Stimulated activated CD4-positive, alpha-beta T cell treated with anti-CD3 and anti-CD28 coated beads, Interleukin-15, amount 100 ng/mL, for 24 hours (primary cell): ENCODE measurements at places on chromosomes 16 and 17.

DNA sequence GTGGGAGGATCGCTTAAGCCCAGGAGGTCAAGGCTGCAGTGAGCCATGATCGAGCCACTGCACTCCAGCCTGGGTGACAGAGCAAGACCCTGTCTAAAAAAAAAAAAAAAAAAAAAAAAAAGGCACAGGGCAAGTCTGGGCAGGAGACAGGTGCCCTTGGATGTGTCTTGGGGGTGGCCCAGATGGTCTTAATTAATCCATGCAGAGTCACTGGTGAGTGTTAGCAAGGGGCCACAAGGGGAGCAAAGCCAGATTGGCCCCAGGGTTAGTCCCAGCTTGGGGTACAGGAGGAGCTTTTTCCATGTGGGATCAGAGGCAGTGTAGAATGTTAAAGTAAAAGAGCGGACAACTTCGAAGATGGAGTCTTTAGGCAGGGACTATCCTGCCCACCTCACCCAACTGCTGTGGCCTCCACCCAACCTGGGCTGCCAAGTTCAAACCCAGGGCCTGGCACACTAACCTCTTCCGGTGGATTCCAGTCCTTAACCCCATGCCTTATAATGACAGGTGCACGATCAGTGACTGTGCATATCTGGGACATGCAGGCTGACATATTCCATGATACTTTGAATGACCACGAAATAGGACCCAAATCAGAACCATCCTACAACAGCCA is 32.2 kb upstream of the MFSD6L start:
- DNase-seq, result no peak

GRCh38 chr17:4006165-4006589 is 41.9 kb upstream of the ATP2A3 start:
- DNase-seq, result no peak

DNA sequence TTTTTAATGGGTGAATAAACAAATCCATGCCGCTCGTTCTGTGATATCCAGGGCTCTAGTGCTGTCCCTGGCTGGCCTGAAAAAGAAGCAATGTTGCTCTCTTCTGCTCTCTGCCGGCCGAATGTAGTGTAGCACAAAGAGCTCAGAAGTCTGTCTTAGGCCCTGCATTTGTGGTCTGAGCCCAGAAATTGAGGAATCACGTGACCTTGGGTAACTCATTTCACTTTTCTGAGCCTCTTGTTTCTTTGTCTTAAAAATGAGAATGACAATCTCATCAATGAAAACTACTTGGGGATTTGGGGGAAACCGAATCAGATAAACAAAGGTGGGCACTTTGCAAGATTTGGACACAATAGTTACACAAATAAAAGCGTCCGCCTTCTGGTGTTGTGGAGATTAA is 381.6 kb upstream of the ASIC2 start:
- peak; percentile 60 for DNase-seq

DNA sequence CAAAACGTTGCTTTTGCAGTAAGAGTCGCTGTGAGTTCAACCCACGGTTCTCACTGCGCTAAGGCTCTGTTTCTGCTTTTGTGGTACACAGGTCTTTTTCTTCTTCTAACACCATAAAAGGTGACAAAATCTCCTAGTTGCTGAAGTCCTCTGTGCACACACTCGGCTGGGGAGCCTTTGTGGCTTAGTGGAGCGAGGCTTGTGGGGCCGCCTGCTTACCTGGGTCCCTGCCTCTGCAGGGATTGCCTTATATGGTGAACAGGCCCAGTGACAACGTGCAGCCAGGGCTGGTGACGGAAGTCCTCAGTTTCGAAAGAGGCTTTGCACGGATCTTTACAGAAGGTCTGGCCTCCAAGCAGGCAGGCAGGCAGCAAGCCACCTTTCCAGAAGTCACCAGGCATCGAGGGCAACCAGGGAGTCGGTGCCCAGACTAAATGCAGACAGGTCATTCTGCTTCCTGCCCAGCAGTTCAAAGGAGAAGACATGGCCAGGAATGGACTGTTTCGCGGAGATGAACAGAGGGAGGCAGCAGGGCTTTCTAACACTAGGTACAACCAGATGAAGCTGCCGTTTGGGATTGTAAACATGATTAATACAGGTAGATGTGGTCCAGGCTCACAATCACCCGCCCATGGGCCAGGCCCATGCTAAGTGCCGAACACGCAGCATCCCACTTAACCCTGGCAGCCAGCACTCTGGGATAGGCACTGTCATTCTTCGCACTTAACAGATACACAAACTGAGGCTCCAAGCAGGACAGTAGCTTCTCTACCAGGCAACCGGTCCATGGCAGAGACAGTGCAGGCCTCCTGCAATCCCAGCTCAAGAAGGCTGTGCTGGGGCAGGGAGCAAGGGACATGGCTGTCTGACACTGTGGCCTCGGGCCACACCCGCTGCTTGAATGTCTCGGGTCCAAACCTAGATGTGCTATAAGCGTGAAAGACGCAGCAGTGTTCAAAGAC is 10.7 kb upstream of the MEAK7 start:
- DNase-seq, result peak; percentile 89

GRCh38 chr17:80917716-80918560 is 73.7 kb upstream of the CHMP6 start:
- DNase-seq, result no peak

- peak; percentile 51 for DNase-seq
Observed at GRCh38 chr17:10114931-10115535, 83.4 kb downstream of the GAS7 start.

DNA sequence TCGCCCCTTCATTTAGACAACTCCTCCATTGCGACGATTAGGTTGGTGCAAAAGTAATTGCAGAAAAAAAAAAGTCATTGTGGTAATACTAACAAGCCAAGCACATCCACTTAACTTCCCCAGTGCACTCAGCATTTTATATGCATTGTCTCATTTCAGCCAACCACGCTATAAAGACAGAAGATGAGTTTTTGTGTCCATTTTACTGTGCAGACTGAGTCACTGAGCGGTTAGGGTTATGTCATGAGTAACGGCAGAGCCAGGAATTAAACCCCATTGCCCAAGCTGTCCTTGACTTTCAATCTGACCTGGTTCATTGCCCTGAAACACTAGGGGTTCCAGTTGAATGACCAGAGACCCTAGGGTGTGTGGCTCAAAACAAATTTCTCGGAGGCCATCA is 218.7 kb downstream of the XYLT1 start:
- no peak for DNase-seq

DNA sequence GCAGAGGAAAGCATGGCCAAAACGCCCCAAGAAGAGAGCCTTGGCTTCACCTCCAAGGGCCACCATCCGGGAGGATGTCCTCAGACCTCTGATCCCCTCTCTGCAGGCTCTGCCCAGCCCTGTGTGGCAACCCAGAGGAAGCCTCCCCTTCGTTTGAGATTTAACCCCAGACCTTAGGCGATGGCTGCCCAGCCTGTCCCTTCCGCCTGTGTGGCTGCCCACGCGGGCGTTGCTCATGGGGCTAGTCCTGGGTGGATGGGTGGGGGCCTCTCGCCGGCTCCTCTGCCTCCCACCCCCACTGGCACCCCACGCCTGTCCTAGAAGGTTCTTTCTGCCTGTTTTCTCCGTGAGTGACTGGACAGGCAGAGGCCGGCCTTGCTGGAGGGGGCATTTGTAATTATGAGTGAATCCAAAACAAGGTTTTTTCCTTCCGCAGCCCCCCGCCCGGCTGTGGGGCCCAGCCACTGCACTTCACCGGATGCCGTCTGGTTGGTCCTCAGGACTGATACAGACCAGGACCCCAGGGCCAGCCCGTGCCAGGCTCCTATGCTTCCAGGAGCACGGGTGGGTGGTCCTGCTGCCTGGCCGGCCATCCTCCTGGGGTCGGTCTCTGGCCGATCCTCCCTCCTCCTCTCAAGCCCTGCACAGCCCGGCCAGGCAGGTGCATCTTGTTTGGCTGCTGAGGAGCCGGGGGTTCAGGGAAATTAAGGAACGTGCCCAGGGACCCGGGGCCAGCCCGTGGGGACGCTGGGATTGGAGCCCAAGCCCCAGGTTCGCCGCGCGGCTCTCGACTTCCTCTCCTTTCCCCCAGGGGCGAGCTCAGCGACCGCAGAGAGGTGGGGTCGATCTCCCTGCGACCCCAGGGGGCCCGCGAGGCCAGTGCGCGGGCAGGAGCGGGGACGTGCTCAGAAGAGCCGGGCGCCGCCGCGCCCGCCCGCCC is at the start of gene TMEM235:
TSS of gene TMEM235 (plus strand) at position 636 of the 940 bp plus-strand sequence. CDS start 393 bp downstream, outside the sequence.
- no peak for DNase-seq

GRCh38 chr16:67184995-67185650 is 1.4 kb upstream of the MATCAP1 start:
- DNase-seq, result peak; percentile 92

DNA sequence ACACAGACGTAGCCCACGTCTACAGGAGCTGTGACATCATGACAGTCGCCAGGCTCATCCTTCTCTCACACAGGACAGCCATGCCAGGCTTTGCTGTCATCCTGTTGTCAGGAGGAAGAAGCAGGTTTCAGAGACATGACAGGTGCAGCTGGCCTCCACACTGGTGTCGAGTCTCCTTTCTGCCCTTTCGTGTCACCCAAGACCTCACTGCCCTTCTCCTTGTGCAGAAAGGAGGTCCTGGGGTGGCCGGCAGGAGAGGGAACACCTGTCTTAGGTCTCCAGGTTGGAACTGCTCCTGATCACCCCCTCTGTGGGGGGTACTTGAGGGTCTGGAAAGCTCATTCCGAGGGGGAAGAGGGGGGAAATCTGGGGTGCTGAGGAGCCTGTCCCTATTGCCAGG is 41.6 kb upstream of the IRF8 start:
- DNase-seq, result no peak

DNA sequence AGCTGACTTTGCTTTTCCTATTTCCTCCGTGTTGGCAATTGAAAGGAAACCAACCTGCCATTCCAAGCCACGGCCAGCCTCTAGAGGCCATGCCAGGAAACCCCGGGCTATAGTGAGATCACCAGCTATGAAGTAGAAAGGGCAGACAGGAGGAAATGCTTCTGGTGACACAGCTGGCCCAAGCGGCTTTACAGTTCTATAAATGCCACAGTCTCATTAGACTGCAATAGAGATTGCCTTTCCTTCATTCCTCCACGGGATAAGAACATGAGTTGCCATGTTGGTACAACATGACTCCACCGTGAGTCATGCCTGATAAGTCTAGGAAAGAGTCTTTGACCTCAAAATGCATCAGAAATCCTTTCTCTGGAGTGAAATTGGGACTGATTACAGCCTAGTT is 384.9 kb downstream of the GRIN2A start:
- DNase-seq, result no peak

GRCh38 chr16:60204181-60204580 is 1470.1 kb upstream of the GOT2 start:
- no peak for DNase-seq

- no peak for DNase-seq
Observed at GRCh38 chr16:85246473-85246872, 134.2 kb upstream of the CIBAR2 start.

DNA sequence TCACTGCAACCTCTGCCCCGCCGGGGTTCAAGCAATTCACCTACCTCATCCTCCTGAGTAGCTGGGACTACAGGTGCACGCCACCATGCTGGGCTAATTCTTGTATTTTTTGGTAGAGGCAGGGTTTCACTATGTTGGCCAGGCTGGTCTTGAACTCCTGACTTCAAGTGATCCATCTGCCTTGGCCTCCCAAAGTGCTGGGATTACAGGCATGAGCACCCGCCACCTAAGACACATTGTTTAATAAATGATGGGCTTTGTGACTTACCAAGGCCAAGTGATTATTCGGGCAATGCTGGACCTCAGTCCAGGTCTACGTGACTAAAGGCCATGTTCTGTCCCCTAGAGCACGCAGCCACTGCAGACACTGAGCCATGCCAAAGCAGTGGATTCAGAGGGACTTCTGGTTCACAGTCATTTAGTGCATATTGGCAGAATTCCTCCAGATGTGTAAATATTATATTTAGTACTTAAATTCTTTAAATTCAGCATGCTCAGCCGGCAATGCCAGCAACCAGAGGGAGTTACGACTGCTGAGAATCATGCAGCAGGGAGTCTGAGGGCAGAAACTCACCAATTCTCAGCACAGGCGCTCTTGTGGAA is 4.8 kb upstream of the ERCC4 start:
- no peak for DNase-seq

DNA sequence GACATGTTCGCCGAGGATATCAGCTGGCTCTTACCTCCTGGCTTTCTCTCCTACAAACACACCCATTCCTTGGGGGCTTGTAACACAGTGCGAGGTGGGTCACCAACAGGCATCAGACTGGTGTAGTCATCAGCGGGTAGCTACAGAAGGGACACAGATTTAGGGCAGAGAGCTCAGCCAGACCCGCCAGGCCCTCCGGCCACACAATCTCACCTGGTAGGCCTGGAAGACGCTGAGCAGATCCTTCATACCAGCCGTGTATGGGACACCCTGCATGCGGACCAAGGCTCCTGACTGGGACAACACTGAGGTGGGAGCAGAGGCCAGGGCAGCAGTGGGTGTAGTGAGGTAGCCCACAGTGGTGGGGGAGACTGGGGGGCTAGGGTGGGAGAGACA is 5.8 kb downstream of the ESRP2 start:
- no peak for DNase-seq

- DNase-seq, result no peak
Observed at GRCh38 chr17:40158438-40159013, 18.2 kb downstream of the CASC3 start.

DNA sequence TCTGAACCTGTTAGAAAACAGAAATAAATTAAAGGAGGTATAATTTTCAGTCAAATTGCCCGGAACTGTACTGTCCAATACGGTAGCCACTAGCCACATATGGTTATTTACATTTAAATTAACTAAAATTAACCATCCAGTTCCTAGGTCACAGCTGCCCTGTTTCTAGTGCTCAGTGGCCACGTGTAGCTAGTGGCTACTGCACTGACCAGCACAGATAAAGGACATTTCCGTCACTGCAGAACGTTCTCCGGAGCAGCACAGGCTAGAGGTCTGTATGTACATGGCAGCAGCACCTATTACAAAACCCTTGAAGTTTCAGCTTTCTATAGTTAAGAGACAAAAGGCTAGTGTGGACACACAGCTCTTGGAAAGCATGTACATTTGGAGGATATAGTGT is 33.7 kb downstream of the CPSF4L start:
- no peak for DNase-seq

DNA sequence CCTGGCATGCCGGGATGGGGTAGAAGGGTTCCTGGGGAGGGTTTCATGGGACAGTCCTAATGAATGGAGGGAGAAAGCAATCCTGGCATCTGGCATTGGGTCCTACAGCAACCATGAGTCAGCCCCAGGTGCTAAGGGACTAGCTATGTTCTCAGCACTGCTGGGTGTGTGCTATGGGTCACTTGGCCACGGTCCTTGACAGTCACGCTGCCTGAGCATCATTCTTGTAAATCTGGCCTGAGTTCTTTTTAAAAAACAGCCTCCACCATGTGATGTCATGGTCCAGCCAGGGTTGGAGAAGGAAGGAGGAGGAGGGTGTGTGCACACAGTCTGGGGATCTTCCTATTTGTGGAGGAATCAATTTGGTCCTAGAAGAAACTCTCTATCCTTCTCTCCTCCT is 6.2 kb upstream of the RAMP2 start:
- no peak for DNase-seq

- peak; percentile 88 for DNase-seq
Observed at GRCh38 chr17:80761110-80761871, 216.7 kb downstream of the RPTOR start.

GRCh38 chr17:5530265-5531084 is 44.1 kb downstream of the MIS12 start:
- no peak for DNase-seq
